ENCODE measurements at places on chromosomes 6 and 20. TPM values are rescaled to one million over a fixed set of nuclear protein-coding genes. Genes with fewer than 3 reads are reported as not detected.

Gene RIPPLY2
- not detected for polyA plus RNA-seq

Gene PLA2G7
- polyA plus RNA-seq: 2.1 TPM

GRCh38 chr20:16474363-16474762 is 98.9 kb downstream of the KIF16B start:
- no peak for DNase-seq

Gene NOTCH4
- 28.2 TPM for polyA plus RNA-seq

DNA sequence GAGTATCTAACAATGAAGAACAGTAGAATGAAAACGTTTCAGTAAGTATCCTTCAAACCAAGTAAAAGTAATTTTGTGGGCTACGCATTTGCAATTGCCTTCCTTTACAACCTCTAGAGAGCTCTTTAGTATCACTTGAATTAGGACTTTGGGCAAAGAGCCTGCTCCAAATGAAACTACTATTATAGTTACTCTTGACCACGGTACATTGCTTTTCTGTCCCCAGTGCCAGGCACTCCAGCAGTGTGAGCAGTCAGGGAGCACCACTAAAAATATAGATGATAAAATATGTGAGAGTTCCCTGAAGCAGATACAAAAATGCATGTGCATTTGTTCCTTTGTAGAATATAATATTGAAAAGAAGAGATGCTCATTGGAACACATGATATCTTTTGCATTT is 450.1 kb upstream of the MANEA start:
- no peak for DNase-seq

Gene JPH2
- polyA plus RNA-seq: 70.9 TPM

DNA sequence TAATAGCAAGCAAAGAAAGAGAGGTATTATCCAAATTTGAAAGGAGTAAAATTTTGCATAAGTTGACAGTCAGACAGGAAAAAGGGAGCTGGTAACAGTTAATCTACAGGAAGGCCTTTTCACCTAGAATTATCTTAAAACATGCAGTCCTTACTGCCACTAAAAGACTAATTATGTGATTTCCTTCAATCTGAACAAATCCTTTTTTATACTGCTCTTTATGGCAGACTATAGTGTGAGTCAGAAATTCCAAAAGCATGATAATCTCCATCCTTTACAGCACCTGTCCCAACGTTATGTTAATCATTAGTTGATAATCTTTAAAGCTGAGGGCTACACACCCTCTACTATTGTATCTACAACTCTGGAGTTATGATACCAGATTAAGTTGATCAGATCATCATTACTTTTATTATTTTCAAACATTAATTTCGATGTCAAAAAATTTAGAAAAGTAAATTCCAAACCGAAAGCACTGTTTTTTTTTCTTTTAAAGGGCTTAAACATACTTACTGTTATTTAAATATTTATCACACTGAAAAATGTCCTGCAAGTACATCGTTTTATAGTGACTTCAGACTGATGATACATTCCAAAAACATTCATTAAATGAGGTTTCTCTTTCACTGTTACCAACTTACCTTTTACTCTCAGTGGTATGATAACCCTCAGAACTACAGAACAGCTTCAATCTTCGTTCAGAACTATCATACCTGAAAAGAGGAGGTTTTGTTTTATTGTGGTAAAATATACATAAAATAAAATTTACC is 33.2 kb upstream of the AKAP7 start:
- DNase-seq: no peak

Gene DNAH8
- 3.6 TPM for polyA plus RNA-seq

Gene BACH2
- polyA plus RNA-seq: 4.5 TPM

- no peak for DNase-seq
These were observed 281.0 kb upstream of the SULF2 start for GRCh38 chr20:48066246-48066645.

- no peak for DNase-seq
These were observed 31.5 kb downstream of the KDM1B start for GRCh38 chr6:18186540-18187250.
